ENCODE measurements at places on chromosomes 5 and 9.

- DNase-seq, result no peak
Measured at GRCh38 chr9:129720181-129720864, 32.5 kb downstream of the PTGES start.

DNA sequence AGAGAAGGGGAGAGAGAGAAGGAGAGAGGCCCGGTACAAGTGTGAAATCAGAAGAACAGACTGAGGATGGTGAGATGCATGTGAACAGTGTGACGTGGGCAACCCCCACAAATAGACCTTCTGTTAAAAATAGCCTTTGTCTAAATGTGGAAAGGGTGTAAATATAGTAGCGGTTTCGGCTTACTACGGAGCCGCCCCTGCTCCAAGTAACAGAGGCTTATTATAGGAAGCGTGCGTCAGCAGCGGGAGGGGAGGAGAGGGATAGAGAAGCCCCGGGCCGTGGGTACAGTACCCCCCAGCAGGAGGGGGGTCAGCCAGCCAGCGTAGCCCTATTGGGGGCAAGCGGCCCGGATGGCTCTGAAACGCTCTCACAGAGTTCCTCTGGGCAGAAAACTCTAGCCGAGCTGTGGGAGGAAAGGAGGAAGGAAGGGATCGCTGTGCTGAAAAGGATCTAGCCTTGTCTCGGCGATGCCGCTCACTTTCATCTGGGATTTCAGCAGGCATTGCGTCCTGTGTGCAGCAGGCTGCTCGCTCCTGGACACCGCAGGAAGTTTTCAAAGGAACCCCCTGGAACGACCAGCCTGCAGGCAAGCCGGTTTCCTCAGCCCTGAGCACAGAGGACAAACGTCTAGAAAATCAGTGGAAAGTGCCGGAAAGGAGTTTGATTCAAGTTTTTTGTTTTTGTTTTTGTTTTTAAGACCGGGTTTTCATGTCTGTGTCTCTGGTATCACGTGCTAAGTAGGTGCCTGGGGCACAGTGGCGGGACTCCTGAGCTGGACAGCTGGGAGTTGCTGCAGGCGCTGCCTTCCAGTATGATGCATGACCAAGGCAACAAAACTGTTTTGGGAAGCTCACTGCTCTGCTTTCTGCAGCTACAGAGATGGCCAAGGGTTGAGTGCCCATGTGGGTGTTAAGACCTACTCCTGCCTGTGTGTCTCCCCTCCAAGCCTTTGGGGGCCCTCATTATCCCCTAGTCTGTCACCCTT, 146.6 kb downstream of the SEC61B start:
- DNase-seq, result peak; percentile 55

DNA sequence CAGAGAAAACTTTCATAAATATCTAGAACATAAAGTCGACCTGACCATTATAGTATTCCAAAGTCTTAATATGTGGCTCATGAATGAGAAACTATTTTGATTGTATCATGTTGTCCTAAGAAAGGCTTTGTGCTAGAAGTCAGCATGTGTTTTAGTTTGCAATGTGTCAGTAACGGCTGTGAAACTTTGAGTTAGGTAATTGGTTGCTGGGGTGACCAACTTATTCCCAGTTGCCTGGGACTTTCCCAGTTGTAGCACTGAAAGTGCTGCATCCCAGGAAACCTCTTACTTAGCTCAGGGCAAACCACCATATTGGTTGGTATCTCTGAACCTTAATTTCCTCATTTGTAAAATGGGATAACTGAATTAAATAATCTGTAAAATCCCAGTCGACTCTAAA, 114.6 kb upstream of the SLC12A2 start:
- DNase-seq, result no peak

DNA sequence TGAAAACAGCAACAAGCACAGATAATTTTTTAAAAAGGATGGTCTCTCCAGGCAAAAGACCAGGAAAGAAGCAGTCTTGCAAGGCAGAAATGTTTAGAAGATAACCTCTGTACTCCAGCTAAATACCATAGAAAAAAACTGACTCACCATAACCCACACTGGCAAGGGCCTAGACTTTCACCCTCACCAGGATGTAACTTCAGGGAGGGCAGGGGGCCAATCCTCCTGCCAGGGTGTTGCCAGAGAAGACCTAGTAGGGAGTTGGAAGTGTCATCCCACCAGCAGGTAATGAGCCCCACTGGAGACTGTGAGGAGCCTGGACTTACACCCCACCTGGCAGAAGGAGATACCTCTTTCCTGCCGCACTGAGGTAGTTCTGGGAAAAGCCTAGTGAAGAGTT, 97.6 kb downstream of the PRELID2 start:
- no peak for DNase-seq

GRCh38 chr9:133715866-133716563, 22.1 kb downstream of the SARDH start:
- DNase-seq, result no peak

DNA sequence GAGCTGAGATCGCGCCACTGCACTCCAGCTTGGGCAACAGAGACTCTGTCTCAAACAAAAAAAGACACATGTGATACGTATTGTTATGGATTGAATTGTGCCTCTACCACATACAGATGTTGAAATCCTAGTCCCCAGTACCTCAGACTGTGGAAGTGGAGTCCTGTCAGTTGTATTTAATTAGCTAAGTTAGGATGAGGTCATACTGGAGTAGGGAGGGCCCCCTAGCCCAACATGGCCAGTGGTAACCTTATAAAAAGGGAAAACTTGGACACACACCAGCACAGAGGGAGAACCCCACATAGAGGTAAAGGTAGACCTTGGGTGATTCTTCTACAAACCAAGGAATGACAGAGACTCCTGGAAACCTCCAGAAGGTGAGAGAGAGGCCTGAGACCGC, 119.8 kb downstream of the GADD45G start:
- no peak for DNase-seq

DNA sequence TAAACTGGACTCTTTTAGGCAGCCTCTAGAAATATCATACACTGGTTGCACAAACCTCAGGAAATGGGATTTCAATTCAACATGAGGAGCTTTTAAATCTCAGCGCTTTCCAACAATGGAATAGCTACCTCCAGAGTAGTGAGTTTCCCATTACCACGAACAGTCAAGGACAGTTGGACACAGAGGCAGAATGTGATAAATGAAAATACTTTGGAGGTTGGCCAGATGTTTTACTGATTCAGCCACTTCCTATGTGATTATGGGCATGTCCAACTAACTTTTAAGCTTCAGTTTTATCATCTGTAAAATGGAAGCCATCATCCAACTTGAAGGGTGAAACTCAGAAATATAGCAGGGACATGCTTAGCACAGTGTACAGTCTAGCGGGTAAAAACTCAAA, 2.1 kb downstream of the FBXW2 start:
- no peak for DNase-seq

DNA sequence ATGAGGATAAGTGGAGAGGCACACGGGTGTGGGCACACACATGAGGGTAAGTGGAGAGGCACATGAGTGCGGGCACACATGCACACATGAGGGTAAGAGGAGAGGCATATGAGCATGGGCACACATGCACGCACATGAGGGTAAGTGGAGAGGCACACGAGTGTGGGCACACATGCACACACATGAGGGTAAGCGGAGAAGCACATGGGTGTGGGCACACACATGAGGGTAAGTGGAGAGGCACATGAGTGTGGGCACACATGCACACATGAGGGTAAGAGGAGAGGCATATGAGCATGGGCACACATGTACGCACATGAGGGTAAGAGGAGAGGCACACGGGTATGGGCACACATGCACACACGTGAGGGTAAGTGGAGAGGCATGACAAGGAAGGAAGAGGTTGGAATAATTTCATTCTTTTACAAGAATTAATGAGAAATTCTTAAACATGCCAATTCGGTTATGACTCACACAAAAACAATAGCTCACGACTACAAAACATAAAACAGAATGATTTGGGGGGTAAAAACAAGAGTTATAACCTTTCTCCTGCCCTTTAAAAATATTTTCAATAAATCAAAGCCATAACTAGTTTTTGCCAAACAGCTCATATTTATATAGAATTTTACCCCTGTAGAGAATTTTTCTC, 67.5 kb downstream of the APBA1 start:
- no peak for DNase-seq

DNA sequence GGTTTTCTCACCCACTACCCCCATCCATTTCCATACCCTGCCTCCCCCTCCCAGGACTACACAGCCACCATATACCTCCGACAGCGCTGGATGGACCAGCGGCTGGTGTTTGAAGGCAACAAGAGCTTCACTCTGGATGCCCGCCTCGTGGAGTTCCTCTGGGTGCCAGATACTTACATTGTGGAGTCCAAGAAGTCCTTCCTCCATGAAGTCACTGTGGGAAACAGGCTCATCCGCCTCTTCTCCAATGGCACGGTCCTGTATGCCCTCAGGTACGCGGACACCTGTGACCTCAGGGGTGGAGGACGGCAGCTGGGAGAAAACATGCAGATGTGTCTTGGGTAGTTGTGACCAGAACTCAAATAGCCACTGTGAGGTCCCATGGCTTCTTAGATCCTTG, 11.6 kb downstream of the GABRP start:
- no peak for DNase-seq

- DNase-seq, result no peak
Measured at GRCh38 chr9:96540106-96540505, 79.5 kb downstream of the CDC14B start.

DNA sequence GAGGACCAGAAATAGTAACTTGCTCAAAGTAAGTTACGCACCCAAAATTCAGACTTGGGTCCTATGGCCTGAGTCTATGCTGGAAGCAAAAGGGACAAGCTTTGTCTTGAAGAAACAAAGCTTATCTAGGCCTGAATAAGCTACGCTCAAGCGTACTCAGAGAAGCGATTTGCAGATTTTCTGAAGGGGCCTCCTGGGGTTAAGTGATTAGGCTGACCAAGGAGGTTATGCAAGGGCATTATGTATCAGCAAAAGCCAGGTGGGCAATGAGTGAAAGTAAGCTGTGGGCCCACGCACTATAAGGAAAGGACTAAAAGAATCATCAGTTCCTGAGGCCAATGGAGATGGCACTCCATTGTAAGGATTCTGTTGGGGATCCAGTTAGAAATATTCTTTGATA, 122.1 kb downstream of the SNX18 start:
- no peak for DNase-seq

- DNase-seq, result no peak
Measured at GRCh38 chr9:114021578-114021977, 56.5 kb downstream of the AMBP start.

- peak; percentile 23 for DNase-seq
Measured at GRCh38 chr5:96781031-96781971, 26.4 kb downstream of the ERAP1 start.
